ENCODE measurements at places on chromosomes 12 and 14.
A peak's percentile ranks its signal among the peaks of the same experiment; 100 is the strongest.

- no peak for DNase-seq
These were observed 32.6 kb downstream of the SIX4 start for GRCh38 chr14:60691383-60692113.

DNA sequence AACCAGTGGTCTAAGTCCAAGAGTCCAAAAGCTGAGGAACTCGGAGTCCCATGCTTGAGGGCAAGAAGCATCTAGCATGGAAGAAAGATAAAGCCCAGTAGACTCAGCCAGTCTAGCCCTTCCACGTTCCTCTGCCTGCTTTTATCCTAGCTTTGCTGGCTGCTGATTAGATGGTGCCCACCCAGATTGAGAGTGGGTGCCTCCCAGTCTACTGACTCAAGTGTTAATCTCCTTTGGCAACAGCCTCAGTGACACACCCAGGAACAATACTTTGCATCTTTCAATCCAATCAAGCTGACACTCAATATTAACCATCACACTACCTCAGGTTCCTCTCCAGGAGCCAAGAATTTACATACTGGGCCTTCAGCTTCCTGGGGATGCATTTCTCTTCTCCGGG, 476.1 kb downstream of the FUT8 start:
- DNase-seq: no peak

- no peak for DNase-seq
These were observed 58.6 kb downstream of the NT5DC3 start for GRCh38 chr12:103782399-103782798.

DNA sequence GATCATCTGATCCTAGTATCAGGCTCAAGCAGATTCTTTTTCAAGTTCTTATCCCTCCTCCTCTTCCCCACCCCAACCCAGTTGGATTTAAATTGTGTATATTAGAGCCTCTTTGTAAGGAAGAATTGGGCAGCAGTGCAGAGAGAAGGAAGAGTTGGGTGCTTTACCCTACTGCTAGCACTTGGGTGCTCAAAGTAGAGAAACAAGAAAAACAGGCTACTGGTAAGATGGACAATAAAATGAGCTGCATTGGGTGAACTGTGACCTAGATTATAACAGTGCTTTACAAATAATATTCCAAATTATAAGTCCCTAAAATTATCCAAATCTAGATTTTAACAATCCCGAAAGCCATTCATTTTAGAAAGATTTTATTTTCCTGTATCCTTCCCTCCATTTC, 363.4 kb upstream of the GARIN6 start:
- DNase-seq: no peak

- DNase-seq: no peak
These were observed 26.2 kb upstream of the ARHGAP5 start for GRCh38 chr14:32050878-32051277.

DNA sequence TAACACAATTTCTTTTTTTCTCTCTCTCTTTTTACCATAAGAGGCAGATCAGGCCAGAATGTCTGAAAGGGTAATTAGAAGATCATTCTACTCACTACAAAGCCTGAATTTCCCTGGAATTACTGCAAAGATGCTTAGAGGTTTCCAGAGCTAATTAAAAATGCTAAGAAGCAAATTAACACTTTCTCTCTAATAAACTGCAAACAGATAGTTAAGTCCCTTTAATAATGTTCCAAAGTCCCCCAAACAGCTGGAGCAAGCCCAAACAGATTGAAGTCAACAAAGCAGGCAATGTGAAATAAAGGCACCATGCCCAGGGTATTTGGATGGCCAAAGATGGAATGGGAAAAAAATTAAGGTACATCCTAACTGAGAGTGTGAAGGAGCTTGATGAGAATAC, 208.8 kb upstream of the LRFN5 start:
- DNase-seq: no peak

DNA sequence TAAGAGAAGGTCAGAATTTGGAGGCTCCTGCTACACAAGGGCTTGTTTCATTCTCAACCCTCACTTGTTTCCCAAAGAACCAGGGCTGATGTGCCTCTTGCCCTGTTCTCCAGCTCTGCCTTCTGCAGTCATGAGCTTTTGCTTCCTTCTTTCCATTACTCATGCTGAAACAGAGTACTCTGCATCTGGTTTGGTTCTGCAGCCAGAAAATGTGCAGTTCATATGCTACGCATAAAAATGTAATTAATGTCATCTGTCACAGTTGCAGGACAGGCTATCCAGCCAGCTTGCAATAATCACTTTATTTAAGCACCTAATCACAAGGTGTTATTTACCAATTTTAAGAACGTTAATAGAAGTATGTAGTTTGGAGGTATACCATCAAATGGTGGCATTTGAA, 150.2 kb downstream of the SRGAP1 start:
- no peak for DNase-seq

- no peak for DNase-seq
These were observed 680.8 kb downstream of the BCL11B start for GRCh38 chr14:98591161-98591560.

- DNase-seq: no peak
These were observed 18.8 kb downstream of the TTC7B start for GRCh38 chr14:90797451-90797850.

DNA sequence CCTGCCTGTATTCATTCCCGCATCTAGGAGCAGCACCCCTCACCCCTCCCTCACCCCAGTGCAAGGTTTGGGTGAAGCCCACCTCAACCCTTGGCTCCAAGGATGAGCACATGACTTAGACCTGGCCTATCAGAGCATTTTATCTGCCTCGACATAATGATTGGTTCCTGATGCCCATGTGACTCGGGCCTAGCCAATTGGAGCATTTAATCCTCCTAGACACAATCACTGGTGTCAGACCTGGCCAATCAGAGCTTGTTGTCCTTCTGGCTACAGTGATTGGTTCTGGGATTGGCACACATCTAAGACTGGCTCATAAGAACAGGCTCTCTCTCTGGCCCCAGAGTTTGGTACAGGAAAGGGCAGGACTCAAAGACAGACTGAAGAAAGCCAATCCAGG, 73.1 kb upstream of the MYL2 start:
- DNase-seq: no peak

- no peak for DNase-seq
These were observed 6.2 kb downstream of the MTA1 start for GRCh38 chr14:105425823-105426247.

DNA sequence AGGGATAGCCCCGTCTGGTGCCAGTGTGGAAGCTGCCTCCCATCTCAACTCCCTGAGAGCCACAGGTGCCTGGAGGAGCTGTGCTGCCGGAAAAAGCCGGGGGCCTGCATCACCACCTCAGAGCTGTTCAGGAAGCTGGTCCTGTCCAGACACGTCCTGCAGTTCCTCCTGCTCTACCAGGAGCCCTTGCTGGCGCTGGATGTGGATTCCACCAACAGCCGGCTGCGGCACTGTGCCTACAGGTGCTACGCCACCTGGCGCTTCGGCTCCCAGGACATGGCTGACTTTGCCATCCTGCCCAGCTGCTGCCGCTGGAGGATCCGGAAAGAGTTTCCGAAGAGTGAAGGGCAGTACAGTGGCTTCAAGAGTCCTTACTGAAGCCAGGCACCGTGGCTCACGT, 25.5 kb upstream of the P2RX4 start:
- no peak for DNase-seq

DNA sequence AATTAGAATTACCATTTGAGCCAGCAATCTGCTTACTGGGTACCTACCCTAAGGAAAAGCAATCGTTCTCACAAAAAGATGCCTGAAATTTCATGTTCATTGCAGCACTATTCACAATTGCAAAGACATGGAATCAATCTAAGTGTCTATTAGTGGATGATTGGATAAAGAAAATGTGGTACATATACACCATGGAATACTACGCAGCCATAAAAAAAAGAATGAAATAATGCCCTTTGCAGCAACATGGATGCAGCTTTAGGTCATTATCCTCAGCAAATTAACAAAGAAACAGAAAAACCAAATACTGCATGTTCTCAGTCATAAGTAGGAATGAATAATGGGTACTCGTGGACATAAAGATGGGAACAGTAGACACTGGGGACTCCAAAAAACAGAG, 89.8 kb upstream of the MAP1LC3B2 start:
- DNase-seq: no peak

GRCh38 chr14:65263177-65263788, 149.2 kb upstream of the FUT8 start:
- DNase-seq: no peak

DNA sequence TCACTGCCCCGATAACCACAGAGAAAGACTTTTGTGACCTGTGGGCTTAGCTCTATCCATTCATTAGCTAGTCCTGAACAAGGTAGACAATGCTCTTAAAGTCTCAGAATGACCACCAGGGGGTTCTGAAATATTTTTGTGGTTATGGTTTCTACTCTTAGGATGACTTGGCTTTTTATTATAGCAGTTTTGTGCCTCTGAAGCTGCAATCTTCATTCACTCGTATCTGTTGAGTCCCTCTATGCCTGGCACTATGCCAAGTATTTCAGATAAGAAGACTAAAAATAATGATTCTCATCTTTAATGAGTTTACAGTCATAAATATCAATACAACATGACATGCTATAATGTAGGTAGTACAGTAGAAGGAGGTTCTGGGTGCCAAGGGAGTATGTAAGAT, 130.8 kb upstream of the TRHDE start:
- no peak for DNase-seq

DNA sequence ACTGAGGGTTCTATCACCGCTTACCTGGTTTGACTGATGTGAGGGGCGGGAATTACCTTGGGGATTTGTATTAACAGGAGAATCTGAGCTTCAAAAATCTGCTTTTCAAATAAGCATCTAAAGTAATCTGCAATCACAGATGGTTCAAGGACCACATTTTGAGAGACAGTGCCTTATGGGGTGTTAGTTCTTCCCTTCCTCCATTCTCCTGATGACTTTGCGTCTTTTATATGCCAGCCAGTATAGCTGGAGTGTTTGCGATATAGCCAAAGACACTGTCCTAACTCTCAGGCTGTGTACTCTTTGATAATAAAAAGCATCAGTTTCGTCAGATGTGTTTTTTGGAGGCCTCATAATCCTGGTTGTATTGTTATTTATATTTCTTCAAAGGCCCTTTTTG, 39.5 kb downstream of the PPHLN1 start:
- no peak for DNase-seq

DNA sequence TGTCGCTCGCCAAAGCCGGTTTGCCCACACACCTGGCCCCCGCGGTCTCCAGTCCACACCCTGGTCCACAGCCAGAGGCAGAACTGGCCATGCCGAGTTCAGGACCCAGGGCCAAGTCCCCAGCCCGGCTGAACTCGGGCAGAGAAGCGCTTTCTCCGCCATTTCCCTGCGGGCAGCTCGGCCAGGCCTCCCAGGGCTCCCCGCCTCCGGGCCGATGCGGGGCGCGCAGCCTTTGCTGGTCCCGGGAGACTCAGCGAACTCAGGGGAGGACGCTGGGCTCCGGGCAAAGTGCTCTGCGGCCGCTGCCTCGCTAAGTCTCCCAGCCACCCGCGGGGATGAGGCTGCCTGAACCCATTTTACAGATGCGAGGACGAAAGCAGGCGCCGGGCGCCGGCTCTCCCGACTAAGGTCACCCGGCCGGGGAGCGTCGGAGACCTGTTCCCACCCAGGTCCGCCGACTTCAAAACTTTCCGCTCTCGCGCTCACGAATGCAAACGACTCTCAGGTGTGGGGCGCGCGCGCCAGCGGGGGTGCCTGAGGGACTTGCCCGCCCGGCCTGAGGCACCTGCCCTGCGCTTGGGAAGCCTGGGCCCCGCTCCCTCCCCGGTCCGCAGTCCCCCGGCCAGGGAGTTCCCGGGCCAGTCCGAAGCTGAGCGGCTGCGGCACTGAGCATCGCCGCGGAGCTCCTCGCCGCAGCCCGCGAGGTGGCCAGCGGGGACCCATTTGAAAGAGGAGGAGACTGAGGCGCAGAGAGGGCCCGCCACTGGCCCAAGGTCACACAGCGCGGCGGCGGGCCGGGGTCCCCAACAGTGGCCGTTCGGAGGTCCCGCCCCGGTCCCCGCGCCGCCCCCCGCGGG, 627 bp downstream of the TESC start:
- peak; percentile 20 for DNase-seq

DNA sequence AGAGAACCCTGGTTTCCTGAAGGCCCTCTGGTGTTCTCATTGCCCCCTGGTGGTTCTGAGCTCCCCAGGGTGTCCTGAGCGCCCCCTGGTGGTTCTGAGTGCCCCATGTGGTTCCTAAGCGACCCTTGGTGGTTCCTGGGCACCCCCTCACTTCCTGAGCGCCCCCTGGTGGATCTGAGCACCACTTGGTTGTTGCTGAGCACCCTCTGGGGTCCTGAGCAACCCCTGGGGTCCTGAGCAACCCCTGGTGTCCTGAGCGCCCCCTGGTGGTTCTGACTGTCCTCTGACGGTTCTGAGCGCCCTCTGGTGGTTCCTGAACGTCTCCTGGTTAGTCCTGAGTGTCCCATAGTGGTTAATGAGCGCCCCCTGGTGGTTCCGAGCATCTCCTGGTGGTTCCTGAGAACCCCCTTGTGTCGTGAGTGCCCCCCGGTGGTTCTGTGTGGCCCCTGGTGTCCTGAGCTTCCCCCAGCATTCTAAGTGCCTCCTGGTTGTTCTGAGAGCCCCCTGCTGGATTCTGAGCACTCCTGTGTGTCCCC, 568.3 kb downstream of the TMEM121 start:
- peak; percentile 2 for DNase-seq

DNA sequence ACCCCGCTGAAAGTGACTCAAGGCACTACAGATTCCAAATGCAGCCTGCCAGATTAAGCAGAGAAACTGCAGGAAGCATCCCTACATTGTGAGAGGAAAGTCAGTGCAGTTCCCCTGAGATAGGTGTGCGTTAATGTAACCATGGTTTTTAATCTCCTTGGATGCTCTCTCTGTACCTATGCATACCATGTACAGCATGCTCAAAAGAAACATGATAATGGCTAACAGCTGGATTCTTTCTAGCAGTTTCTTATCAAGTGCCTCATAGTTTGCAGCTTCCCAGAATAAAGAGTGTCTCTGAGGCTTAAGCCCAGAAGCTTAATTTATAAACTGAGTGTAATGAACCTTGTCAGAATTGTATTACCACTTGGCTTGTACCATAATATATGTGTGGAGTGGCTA, 17.1 kb upstream of the MDM1 start:
- DNase-seq: no peak

DNA sequence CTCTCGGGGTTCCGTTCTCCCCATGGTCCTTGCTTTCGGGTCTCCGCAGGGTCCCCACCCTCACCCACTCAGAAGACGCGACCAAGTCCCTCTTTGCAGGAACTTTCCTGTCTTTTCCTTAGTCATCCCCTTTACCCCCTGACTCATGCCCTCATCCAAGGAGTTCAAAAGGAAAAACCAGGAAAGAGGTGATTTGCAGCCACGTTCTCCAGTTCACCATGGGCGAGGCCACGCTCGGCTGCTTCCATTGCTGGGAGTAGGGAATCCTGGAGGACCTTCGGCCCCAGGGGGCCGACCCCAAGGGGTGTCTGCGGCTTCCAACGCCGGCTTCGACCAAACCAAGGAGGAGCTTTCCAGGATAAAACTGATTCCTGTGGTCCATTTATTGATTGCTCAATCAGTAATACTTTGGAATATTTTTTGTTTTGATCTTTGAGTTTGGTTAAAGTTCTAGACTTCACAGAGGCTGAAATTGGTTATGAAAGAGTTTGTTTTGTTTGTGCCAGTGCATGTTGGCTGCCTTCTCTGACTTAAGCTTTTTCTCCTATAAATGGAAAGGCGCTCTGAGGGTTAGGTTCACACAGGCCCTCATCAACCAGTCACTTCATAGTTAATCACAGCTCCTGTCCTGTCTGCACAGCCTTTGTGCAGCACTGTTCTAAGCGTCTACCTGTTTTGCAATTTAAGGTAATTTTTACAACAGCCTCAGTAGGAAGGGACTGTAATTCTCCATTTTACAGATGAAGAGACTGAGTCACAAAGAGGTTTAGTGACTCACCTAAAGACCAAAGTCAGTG, 827 bp downstream of the ALDH2 start:
- DNase-seq: peak; percentile 55

- no peak for DNase-seq
These were observed 723 bp downstream of the ATF7 start for GRCh38 chr12:53625373-53625945.
